Stimulated activated CD8-positive, alpha-beta memory T cell treated with anti-CD3 and anti-CD28 coated beads, Interleukin-15, amount 100 ng/mL, for 48 hours (primary cell): ENCODE measurements at places on chromosomes 2 and 18.

DNA sequence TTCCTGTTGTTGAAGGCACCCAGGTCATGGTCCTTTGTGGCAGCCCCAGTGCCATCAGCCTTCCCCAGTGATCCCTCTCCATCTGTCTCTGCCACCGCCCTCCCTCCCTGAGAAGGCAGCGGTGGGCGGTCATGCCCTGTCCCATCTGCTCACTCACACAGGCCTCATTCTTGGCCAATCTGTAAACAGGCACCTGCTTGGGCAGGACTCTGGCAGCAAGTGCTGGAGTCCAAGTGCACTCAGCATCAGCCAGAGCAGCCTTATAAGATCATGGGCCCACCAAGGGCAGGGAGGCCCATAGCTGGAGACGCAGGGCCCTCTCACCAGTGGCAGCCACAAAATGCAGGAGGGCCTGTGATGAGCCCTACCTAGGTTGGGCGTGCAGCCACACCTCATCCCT lies 140.9 kb downstream of the TWIST2 start:
- DNase-seq = no peak

DNA sequence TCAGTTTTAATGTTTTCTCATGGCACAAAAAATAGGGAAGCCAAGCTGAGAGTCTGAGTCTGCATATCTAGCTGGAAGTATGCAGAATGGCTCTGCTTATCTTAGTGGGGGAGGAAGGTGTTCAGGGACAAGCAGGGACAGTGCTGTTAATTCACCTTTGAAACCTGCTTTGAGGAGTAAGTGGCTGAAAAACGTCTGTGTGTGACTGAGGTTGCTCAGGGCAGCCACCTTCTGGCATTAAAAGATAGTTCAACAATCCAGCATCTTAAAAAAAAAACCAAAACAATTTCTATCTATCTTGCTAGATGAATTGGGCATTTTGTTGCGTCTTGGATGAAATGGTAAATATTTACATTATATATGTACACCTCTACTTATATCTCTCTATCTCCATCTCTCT lies 2.0 kb upstream of the TRPM8 start:
- DNase-seq = no peak

- no peak for DNase-seq
These were observed 68.2 kb downstream of the ZSWIM2 start for GRCh38 chr2:186780701-186781316.

- DNase-seq = no peak
These were observed 232.0 kb downstream of the LDLRAD4 start for GRCh38 chr18:13450289-13451212.

GRCh38 chr2:207321514-207321913 lies 155.8 kb upstream of the KLF7 start:
- no peak for DNase-seq

DNA sequence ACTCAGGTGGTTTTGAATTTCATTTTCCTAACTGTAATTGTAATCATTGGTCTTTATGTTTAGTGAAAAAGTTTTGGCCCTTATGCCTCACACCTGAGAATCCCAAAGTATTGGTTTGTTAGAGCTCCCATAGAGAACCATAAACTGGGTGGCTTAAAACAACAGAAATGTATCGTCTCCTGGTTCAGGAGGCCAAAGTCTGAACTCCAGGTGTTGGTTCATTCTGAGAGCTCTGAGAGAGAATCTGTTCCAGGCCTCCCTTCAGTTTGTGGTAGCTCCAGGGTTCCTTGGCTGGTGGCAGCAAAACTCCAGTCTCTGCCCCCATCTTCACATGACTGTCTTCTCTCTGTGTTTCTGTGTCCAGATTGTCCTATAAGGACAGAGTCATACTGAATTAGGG lies 11.0 kb downstream of the IL37 start:
- DNase-seq = no peak

DNA sequence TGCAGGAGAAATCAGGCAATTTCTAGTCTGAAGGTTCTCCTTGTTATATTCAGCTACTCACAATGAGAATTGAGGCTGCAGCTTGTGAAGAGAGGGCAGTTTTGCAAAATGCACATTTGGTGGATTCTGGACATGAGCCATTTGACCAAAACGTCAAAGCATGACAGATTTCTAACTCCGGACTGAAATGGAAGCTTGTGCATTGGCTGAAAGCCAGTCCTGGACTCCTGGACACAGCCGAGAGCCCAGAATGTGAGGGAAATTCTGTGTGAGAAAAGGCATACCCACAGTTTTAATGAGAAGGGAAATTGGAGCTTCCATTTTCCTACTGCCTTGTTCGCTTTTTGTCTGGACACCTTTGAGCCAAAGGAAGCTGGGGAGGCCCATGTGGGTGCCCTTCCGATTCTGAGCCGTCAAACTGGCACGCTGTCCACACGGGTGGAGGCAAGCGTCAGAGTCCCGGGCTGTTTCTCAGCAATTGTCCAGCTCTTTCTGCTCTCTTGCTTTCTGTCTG lies 23.7 kb upstream of the ROCK2 start:
- no peak for DNase-seq

GRCh38 chr2:128784626-128785306 lies 466.1 kb upstream of the HS6ST1 start:
- no peak for DNase-seq

DNA sequence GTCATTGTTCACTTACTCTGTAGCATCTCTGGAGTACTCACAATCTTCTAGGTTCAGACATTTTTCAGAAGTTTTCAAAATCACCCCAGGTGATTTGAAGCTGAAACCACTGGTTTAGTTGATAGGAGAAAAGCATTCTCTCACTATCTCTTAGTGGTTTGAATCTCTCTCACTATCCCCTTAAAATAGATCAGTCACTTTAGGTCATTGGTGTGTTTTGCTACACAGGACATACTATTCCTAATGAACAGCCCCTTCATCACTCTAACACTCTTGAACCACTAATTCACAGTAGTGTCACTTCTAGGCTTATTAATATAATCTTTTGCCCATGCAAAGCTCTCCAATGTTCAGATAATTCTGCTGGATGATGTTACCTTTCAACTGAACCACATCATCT lies 34.5 kb downstream of the LYPD6 start:
- no peak for DNase-seq

GRCh38 chr2:40169430-40169829 lies 282.5 kb downstream of the SLC8A1 start:
- DNase-seq = no peak

- DNase-seq = no peak
These were observed 58.0 kb downstream of the LRRFIP1 start for GRCh38 chr2:237685408-237685807.

DNA sequence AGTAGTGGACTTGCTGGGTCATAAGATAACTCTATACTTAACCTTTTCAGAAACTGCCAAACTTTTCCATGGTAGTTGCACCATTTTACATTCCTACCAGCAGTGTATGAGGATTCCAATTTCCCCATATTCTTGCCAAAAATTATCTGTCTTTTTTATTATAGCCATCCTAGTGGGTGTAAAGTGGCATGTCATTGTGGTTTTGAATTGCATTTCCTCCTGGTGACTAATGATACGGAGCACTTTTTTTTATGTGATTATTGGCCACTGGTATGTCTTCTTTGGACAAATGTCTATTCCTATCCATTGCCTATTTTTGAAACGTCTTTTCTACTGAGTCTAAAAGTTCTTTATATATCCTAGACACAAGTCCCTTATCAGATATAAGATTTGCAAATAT lies 44.3 kb downstream of the CACNB4 start:
- DNase-seq = no peak

GRCh38 chr2:8750221-8750620 lies 68.4 kb downstream of the ID2 start:
- DNase-seq = no peak

GRCh38 chr2:190407662-190408537 lies at the start of gene MFSD6:
TSS of gene MFSD6 (plus strand) at chr2:190408355. CDS start at chr2:190436030, 27,675 bp downstream.
- peak; percentile 26 for DNase-seq

- DNase-seq = no peak
These were observed 49.5 kb downstream of the ASAP2 start for GRCh38 chr2:9256147-9256546.

DNA sequence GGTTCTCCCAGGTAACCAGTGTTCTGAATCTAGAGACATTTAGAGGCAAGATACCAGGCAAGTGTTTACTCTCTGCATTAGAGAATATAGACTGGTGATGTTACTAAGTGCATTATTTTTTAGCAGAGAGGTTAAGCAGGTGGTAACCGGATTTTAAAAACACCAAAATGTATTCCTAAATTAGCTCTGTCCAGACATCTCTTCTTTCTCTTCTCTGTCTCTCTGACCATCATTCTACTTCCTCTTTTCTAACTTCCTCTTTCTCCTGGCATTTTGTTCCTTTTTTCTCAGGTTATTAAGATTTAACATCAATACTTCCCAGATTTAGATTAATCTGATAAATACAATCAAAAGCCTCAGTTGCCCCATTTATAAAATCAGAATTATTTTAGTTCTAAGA lies 31.7 kb upstream of the DYNC1I2 start:
- no peak for DNase-seq

GRCh38 chr2:44679990-44680389 lies 261.5 kb upstream of the SIX3 start:
- no peak for DNase-seq

- no peak for DNase-seq
These were observed 36.5 kb upstream of the ARMC9 start for GRCh38 chr2:231161877-231162329.

DNA sequence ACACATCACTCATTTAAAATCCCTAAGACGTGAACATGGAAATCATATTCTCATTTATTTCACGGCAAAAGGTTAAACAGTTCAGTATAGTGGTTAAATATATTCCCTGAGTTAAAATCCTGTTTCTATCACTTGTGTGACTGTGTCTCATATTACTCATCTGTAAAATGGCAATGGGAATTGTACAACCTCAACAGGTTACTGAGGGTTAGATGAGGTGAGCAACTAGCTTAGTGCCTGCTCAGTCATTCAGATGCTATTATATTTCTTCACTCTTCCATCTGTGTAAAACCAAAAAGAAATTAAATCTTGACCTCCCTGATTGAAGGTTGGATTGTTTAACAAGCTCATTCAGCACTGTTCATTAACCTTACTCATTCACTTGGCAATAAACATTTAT lies 212.4 kb upstream of the STK17B start:
- DNase-seq = no peak

- DNase-seq = no peak
These were observed 176.4 kb downstream of the SETBP1 start for GRCh38 chr18:44857081-44857480.

DNA sequence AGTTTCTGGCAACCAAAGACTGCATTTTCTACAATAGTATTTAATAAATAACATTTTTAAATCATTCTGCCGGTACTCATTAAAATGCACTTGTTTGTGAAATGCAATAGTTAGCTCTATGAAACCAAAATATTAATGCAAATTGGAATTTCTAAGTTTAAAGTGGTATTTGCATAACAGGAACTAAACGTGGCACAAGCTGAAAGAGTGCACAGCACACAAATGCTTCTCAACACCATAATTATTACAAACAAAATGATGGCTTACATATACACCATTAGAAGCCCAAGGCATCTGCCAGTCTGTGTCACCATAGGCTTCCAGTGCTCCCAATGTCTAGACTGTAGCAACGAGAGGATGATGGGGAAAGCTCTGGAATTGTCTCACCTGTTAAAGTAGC lies 280.5 kb downstream of the TCF4 start:
- DNase-seq = no peak

DNA sequence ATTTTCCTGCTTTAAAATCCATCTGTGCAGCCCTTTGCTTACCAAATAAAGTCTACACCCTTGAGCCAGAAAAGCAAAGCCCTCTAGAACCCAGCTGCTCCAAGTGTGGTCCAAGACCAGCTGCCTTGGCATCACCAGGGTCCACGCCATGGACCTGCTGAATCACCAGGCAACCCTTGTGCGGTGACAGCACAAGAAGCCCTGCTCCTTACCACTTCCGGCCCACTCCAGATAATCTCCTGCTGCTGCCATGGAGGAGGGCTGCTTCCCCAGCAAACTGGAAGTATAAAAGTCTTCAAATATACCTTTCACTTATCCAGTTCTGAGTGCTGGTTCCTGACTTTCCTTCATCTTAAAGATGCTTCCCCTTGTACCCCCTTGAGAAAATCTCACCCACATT lies 106.0 kb upstream of the PKDCC start:
- no peak for DNase-seq

GRCh38 chr2:45892425-45892745 lies 240.9 kb downstream of the PRKCE start:
- DNase-seq = no peak

DNA sequence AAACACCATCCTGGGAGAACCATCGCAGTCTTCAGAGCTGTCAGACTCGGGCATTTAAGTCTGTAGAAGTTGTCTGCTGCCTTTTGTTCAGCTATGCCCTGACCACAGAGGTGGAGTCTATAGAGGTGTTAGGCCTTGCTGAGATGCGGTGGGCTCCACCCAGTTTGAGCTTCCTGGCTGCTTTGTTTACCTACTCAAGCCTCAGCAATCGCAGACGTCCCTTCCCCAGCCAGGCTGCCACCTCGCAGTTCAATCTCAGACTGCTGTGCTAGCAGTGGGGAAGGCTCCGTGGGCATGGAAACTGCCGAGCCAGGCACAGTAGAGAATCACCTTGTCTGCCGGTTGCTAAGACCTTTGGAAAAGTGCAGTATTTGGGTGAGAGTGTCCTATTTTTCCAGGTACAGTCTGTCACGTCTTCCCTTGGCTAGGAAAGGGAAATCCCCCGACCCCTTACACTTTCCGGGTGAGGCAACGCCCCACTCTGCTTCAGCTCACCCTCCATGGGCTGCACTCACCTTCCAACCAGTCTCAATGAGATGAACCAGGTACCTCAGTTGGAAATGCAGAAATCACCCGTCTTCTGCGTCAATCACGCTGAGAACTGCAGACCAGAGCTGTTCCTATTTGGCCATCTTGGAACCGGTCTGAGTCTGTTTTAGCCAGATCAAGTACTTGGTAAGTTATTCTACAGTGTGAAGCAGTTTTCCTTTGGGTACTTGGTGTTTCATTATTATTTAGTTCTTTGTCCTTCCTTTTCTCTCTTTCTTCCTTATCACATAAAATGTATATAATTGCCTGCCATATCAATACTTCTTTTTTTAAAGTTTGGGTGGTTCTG lies 71.5 kb downstream of the CDC42EP3 start:
- no peak for DNase-seq

DNA sequence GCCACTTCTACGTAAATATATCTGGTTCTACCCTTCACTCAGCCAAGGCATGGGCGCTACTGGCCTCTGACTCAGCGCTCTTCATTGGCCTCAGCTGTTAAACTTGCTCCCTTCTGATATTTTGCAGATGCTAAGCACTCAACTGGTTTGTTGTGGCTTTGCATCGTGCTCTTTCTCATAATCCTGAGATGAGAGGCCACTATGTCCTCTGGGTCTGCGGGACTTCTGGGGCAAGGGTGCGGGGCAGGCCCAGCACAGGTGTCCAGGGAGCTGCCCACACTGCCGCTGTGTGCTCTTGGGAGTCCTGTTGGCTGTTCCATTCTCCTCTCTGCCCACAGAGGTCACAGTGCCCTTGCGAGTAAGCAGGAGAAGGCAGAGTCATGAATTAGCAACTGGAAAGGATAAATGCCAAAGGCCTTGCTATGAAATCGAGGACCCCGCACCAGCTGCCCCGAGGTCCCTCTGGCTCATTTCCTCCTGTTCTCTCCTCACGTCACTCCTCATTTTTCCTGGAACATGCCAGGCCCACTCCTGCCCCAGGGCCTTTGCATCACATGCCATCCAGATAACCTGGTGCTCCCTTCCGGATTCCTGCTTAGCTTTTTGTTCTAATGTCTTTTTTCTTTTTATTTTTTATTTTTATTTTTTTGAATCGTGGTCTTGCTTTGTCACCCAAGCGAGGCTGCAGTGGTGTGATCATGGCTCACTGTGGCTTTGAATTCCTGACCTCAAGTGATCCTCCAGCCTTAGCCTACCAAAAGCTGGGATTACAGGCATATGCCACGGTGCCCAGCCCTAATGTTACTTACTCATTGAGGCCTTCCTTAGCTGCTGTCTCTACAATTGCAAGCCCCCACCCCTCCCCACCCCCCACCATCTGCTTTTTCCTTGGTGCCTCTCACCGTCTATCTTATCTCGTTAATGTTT lies 34.9 kb upstream of the MAT2A start:
- no peak for DNase-seq
